Motor neuron (in vitro differentiated cells): ENCODE measurements at places on chromosomes 5 and 9.
A peak's percentile ranks its signal among the peaks of the same experiment; 100 is the strongest.

DNA sequence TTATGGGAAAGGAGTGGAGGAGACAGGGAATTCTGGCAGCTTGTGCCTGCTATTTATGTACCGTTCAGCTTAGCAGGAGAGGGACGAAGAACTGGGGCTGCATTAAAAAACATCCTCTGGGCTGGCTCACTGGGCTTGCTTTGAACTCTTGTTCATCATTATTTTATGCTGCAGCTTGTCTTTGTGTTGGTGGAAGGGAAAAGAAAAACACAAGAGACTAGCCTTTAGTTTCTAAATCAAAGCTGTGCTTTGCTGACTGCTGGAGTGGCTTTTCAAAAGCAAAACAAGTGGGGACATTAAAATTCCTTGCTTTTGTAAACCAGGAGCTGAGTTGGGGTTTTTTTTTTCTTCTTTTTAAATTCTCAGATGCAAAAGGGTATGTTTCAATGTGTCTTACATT lies 5.9 kb upstream of the RGMB start:
- ATAC-seq = no peak

GRCh38 chr5:146341854-146342253 lies 3.2 kb downstream of the POU4F3 start:
- ATAC-seq = no peak

DNA sequence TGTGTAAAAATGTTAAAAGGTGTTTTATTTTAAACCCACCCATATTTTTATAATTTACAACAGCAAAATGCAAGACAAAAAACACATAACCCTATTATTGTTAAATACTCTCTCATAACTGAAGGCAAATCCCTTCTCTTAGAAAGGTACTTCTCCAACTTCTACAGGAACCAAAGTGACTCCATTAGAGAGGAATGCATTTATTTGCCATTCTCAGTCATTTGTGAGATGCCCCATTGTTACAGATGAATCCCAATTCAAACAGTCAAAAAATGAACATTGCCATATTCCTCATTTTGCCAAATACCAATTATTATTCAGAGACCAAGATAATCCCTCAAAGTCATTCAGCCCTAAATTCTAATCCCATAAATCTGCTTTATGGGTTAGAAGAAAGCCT lies 175.8 kb downstream of the TSSK1B start:
- no peak for ATAC-seq

DNA sequence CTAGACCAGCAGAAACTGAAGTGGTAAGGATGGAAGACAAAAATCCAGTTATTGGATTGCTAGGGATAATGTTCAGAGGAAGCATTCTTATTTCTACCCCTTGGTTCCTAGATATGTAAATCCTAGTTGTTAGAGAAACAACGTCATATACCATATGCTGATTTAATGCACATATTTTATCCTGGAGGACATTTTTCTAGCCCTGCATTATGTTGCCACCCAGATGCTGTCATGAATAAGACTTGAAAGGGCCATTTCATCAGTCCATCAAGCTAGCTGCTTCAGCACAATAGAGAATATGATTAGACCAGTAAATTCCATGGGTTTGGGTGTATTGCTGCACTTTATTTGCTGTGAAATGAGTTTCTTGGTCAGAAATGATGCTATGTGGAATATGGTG lies 1736.4 kb downstream of the MAT2B start:
- no peak for ATAC-seq

DNA sequence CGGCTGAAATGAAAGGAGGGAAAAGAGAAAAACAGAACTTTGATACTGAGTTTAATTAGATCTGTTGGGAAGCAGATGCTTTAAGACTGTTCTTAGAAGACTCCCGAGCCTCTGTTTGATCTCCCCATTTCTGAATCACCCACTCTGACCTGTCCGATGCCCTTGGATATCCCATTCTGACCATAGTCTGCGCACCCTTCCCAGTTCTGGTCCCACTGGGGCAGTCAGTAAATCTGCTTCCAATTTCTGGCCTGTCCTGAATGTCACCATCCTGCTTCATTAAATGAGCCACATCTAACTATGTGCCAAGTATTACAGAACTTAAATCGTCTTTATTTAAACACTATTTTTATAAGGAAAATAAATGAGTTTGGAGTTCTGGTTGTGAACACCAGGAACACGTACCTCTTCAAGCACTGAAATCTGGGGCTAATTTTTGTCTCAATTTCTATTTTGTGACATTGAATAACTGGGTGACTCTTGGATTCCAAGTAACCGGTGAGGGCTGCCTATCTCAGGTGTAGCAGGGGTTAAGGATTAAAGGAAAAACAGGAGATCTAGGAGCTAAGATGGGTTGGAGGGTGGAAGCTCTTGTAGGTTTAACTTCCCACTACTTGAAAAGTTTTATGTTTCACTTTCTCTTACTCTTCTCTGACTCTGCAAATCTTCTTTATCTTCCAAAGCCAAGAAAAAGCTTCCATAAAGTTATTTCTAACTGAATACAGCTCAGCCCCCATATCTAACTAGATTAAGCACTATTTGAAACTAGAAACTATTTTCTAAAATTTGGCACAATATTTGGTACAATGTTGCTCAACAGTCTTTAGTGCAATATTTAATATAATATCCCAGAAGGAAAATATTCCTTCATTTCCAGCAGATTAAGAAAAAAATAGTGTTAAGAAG lies 40.1 kb downstream of the ALDH1A1 start:
- no peak for ATAC-seq

- no peak for ATAC-seq
Measured at GRCh38 chr5:6729386-6730310, 16.4 kb downstream of the TENT4A start.

DNA sequence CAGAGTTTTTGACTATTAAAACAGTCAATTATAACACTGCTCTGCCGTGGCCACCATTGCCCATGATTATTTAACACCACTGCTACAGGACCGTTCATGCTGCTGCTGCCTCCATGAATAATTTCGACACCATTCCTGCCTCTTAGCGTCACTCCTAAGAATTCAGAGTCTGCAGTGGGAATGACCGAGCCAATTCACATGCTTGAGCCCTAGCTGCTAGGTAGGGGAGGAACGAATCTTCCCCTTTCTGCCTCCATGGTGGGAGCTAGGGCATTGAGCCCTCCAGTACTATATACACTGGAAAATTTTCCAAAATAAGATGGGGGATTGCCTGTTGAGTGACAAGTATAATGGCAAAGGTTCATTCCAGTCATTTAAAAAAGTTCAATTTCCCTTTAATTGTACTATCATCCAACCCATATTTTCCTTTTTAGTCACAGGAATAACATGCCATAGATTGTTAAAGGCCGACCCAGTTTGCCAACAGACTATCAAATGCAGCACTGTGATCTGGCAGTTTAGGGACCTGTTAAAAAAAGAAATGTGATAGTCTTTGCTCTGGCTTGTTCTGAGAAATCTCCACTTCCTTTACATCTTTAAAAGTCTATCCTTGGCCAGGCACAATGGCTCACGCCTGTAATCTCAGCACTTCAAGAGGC lies 13.5 kb upstream of the B4GALT1 start:
- ATAC-seq = no peak

- peak; percentile 76 for ATAC-seq
Measured at GRCh38 chr9:127955294-127956015, 17.8 kb upstream of the DPM2 start.

GRCh38 chr5:133602835-133603380 lies 9.4 kb downstream of the FSTL4 start:
- no peak for ATAC-seq

GRCh38 chr9:14455243-14455642 lies 141.3 kb upstream of the NFIB start:
- ATAC-seq = no peak

GRCh38 chr9:128250839-128251731 lies 24.7 kb downstream of the GOLGA2 start:
- no peak for ATAC-seq

GRCh38 chr9:15724016-15724415 lies 171.2 kb downstream of the CCDC171 start:
- ATAC-seq = no peak

DNA sequence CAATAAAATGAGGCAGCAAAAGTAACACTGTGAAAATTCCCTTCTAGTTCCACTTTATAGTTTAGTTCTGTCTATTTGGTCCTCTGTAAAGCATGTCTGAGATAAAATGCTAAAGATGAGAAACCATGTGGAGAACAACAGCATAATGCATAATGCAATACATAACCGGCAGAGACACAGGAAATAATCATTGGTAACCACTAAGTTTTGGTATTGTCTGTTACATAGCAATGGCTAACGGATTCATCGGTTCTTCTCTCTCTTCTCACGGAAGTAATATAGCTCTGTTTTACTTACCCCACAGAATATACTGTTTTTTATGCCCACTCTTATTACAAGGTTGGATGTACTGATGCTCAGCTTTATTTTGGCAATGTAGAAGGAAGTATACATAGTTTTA lies 158.9 kb downstream of the FAM174A start:
- ATAC-seq = no peak

- no peak for ATAC-seq
Measured at GRCh38 chr9:91583161-91583875, 159.7 kb upstream of the NFIL3 start.

DNA sequence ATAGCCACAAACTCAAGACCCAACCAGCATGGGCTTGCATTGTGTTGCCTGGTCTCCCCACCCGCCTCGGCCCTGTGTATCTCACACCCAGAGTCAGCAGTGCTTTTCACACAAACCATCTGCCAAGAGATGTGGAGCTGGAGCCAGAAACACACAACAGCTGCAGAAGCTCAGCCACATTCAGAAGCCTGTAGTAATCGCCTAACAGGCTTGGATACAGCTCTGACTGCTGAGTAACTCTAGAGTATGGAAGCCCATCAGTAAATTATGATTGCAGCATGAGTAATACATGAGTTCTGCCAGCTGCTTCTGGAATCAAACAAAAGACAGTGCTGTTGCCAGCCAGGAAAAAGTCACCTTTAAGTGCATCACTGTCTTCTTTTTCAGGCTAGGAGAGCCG lies 16.0 kb downstream of the TEK start:
- ATAC-seq = peak; percentile 99

GRCh38 chr9:129324808-129325502 lies 146.9 kb upstream of the IER5L start:
- no peak for ATAC-seq

GRCh38 chr9:117268847-117269446 lies 145.9 kb downstream of the ASTN2 start:
- no peak for ATAC-seq

GRCh38 chr9:127776924-127777289 lies 1.6 kb downstream of the SH2D3C start:
- ATAC-seq = no peak

DNA sequence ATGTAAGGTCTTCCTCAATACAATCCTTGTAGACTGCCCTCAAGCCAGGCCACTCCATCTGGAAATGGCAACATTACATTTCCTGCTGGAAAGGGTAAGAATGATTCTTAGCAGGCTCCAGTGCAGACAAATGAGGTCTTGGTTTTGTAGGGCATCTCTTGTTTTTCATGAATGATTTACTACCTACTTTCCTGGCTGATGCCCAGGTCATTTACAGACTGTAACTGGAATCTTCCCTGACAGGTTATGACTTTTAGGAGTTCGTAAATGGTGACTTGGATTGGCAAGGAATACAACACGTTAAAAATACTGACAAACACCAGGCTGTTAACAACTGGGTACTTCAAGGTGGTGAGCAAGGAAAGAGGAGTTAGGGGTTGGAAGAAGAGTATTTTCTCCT lies 510.5 kb upstream of the TNC start:
- no peak for ATAC-seq

DNA sequence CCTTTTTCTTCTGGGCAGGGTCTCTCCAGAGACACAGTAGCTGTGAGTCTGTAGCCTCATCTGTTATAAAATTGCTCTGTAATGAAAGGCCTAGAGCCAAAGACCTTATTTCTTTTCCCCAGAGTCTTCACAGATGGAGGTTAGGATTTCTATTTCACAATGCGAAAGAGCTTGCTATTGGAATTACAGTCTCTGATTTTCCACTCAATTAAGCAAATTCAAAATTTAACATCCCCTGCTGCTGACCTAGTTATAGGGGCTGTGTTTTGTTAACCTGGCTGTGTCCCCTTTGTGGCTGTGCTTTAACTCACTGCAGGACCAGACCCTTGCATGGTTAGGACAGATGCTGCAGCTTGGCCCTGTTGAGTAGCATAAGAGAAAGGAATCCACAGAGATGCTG lies 190.3 kb upstream of the NMUR2 start:
- no peak for ATAC-seq

- ATAC-seq = peak; percentile 82
Measured at GRCh38 chr9:91734371-91734981, 215.6 kb downstream of the ROR2 start.

DNA sequence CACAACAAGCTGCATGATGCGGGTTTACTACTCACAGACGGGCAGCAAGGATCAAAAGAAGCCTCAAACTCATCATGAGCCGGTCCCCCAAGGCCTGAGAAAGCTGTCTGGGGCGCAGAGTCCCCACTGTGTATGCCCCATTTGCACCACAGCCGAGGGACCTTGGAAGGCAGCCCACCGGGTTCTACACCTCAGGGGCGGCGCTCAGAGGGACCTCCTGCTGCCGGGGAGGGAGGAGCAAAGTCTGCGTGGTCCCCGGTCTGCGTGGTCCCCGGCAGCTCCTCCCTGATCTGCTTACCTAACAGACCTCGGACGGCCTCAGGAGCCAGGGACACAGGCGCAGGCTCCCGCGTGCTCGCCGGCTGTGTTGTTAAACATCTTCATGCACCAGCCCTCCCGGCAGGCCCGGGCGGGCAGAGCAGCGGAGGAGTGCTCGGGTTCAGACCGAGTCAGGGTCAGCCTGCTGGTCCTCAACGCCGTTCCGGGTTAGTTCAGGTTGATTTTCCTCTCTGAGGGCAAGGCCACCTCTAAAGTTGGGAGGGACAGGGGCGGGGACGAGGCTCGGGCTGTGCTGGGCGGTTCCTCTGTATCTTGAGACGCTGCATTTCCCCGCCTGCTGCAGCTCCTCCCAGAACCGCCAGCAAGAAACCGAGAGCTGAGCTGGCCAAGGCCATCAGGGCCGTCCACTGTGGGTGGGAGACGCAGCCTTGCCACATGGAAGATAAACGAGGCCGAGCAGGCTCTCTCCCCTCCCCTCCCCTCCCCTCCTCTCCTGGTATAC lies 74.6 kb downstream of the MRPL36 start:
- ATAC-seq = no peak

DNA sequence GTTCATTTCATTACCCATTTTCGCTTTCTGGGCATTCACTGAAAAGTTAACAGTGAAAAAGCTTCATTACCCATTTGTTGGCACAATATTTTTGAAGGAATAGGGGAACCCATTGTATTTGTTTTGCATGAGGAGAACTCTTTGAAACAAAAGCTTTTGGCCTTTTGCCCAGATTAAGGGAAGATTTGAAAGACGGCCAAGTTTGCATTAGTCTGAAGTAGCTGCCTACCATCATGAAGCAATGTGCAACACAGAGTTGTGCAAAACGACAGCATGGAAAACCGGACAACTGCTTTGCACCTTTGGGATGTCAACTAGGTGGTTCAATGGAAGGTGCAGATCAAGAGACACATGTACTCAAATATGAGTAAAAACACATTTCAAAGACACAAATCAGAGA lies 84.9 kb downstream of the TRPM3 start:
- no peak for ATAC-seq

- no peak for ATAC-seq
Measured at GRCh38 chr9:4328723-4329122, 28.9 kb upstream of the GLIS3 start.
